ENCODE measurements at places on chromosomes 11 and 22. TPM values are rescaled to one million over a fixed set of nuclear protein-coding genes. Genes with fewer than 3 reads are reported as not detected.

DNA sequence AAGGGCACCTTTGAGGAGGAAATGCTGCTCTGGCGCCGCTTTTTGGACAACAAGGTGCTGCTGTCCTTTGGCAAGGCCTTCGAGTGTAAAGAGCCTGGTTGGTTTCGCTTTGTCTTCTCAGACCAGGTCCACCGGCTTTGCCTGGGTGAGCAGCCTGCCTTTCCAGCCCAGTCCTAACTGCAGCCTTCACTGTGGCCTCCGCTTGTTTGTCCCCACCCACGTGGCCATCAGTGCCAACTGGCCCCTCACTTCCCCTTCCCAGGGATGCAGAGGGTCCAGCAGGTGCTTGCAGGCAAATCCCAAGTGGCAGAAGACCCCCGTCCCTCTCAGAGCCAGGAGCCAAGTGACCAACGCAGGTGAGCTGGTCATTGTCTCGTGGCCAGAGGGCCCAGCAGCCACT, 12.0 kb upstream of the EXT2 start:
- DNase-seq, result no peak

- DNase-seq, result no peak
Measured at GRCh38 chr11:46599340-46600193, 5.7 kb upstream of the AMBRA1 start.

DNA sequence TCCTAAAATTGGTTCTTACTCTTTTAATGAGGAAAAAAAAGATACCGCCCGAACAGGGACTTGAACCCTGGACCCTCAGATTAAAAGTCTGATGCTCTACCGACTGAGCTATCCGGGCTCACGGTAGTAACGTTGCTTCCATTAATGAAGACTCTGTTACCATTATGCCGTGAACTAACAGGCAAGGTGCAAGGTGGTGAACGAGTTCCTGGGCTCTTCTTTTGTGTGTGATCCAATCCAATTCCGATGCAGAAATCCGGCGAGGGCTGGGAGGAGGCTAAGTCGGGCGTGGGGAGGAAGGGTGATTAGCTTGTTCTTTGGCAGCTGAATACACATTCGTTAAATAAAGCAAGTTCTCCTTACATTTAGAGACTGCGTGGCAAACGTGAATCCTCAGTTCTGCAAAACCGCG, 49.0 kb downstream of the OR4D9 start:
- DNase-seq, result peak; percentile 76

DNA sequence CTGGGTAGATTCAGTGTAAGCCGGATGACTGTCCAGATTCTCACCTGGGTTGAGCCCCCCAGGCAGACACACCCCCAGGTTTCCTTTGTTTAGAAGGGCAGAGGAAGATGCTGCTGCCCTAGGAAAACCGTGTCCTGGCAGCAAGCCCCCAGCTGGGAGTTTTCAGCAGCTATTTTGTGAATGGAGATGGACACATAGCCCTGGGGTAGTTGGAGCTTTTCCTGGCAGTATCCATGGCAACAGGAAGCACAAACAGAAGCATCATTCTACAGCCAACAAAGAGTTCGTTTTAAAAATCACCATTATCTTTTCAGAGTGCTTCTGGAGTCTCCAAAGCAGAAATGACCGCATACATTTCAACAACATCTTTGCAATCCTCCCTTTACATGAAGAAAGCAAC, 245.5 kb downstream of the BRD1 start:
- no peak for DNase-seq

- DNase-seq, result no peak
Measured at GRCh38 chr22:40982482-40983385, 31.6 kb downstream of the RBX1 start.

DNA sequence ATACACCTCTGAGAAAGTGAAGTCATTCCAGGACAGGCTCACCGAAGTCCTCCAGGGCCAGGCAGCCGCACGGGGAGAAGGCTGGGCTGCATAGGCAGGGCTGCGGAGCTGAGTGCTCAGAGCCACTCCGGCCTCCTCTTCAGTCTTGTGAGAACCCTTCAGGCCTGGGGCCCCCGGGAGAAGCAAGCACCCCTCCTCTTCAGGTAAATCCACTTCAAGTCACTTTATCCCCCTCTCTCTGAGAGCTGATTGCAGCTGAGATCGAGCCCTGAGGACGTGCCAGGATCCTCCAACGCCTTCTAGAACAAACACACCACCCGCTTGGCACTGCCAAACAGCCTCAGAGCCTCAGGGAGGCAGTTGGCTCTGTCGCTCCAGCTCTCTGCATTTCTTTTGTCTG, 1526.3 kb downstream of the BRD1 start:
- no peak for DNase-seq

The IGLL1 gene
- polyA plus RNA-seq, result 0.60 TPM

GRCh38 chr22:18145676-18146388, 4.1 kb upstream of the USP18 start:
- peak; percentile 26 for DNase-seq

The FCHSD2 gene
- polyA plus RNA-seq, result 23.4 TPM

The IFITM1 gene
- 137 TPM for polyA plus RNA-seq

The LUZP2 gene
- polyA plus RNA-seq, result 2.8 TPM

The SSH3 gene
- 36.4 TPM for polyA plus RNA-seq

- no peak for DNase-seq
Measured at GRCh38 chr11:36326524-36327419, 30.7 kb downstream of the PRR5L start.

GRCh38 chr22:39471381-39472141, 14.7 kb downstream of the MGAT3 start:
- DNase-seq, result peak; percentile 61

- DNase-seq, result peak; percentile 19
Measured at GRCh38 chr11:17972987-17973386, 39.9 kb downstream of the SERGEF start.

DNA sequence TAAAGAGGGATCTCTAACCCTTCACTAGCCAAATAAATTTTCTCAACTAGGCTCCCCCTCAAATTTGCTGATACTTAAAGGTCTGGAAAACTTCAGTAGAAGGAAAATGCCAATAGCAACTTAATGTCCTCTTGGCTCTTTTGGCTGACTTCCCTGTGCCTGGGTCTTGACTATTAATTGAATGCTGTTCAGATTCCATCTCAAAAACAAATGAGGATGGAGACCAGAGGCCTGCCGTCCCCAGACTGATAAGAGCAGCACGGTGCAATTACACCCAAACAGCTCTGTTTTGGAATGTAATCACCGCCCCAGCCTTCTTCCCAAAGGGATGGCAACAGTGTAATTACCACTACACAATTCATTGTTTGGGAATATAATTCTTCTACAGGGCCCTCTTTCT, 89.3 kb upstream of the CHRM4 start:
- no peak for DNase-seq

DNA sequence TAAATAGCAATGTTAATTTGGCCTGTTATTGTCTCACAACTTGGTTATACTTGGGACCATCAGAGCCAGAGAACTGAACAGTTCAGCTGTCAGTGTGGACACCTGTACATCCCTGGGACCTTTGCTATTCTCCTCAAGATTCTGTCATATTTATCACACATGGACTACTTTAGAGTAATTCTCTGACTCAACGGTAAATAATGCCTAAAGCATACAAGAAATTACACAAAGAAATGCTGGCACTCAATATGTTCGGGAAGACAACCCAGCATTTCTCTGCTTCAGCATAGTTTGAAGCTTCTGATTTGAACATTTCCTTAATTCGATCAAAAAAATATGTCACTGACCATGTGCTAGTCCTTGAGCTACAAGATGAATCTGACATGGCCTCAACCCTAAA, 34.6 kb upstream of the MMP13 start:
- no peak for DNase-seq

GRCh38 chr11:103907548-103908455, 128.6 kb upstream of the DDI1 start:
- no peak for DNase-seq

The SOX6 gene
- polyA plus RNA-seq, result 44.1 TPM

GRCh38 chr11:127679816-127680545, 679.4 kb upstream of the KIRREL3 start:
- DNase-seq, result peak; percentile 95

The PPP1CA gene
- 112 TPM for polyA plus RNA-seq

The YPEL4 gene
- 2.6 TPM for polyA plus RNA-seq
